Naive thymus-derived CD4-positive, alpha-beta T cell (primary cell): ENCODE measurements at places on chromosomes 2 and 18.

GRCh38 chr2:76506538-76506937 lies 795.8 kb upstream of the GCFC2 start:
- no peak overlapping the region for H3K27ac ChIP-seq
- H3K4me3 ChIP-seq, result no peak overlapping the region
- DNase-seq, result no peak

DNA sequence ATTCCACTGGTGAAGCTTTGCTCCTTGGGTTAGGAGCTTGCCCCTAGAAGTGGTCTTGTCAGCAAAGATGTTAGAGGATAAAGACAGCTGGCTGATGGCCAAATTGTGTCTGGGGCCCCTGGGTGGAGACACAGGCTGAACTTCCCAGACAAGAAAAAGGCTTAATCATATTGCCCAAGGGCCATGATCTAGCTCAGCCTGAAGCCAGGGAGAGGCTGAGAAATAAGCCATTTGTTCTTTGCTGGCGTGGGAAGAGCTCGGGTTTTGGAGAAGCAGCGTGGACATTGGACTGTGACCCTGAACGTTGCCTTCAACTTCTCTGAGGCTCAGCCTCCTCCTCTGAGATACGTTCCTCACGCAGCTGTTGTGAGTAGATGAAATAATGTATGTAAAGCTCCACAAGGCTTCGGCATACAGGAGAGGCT lies 153.0 kb downstream of the ZFP36L2 start:
- H3K36me3 ChIP-seq, result no peaks in the 10 kb centered on the region
- no peak overlapping the region for H3K4me3 ChIP-seq
- no peak overlapping the region for H3K27ac ChIP-seq
- DNase-seq, result no peak
- no peaks in the 10 kb centered on the region for H3K27me3 ChIP-seq

- H3K27me3 ChIP-seq, result no peaks in the 10 kb centered on the region
- no peaks in the 10 kb centered on the region for H3K36me3 ChIP-seq
- H3K27ac ChIP-seq, result no peak overlapping the region
Observed at GRCh38 chr2:236889791-236890704, 195.6 kb upstream of the COPS8 start.

DNA sequence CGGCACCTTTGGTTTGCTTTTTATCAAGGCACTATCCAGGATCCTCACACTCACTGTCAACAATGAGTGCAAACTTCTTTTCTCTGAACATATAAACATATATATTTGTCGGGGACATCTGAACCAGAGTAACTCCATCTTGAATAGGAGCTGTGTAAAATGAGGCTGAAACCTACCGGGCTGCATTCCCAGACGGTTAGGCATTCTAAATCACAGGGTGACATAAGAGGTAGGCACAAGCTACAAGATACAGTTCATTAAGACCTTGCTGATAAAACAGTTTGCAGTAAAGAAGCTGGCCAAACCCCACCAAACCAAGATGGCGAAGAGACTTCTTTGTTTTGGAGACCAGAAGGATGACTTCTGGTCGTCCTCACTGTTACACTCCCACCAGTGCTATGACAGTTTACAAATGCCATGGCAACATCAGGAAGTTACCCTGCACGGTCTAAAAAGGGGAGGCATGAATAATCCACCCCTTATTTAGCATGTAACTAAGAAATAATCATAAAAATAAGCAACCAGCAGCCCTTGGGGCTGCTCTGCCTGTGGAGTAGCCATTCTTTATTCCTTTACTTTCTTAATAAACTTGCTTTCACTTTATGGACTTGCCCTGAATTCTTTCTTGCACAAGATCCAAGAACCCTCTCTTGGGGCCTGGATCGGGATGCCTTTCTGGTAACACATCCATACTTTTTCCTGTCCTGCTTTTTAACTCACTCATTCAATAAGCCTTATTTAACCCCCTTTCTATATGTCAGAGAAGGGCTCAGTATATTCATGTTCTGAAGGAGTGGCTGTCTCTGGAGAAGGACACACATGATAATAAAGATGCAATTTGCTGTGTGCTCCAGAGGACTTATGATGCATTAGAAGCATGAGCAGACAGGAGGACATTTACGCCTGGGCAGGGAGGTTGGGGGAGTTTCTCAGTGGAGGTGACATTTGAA lies 65.4 kb downstream of the TACR1 start:
- no peak overlapping the region for H3K27ac ChIP-seq
- no peak overlapping the region for H3K4me3 ChIP-seq
- DNase-seq, result no peak
- no peaks in the 10 kb centered on the region for H3K4me1 ChIP-seq
- no peaks in the 10 kb centered on the region for H3K36me3 ChIP-seq
- no peaks in the 10 kb centered on the region for H3K27me3 ChIP-seq

- no peak overlapping the region for H3K4me3 ChIP-seq
- H3K4me1 ChIP-seq, result no peaks in the 10 kb centered on the region
- H3K27me3 ChIP-seq, result no peaks in the 10 kb centered on the region
- no peak overlapping the region for H3K27ac ChIP-seq
Observed at GRCh38 chr2:49332415-49332814, 178.1 kb upstream of the FSHR start.

GRCh38 chr2:3036432-3037125 lies 341.0 kb downstream of the EIPR1 start:
- no peak overlapping the region for H3K27ac ChIP-seq
- no peak overlapping the region for H3K4me3 ChIP-seq
- no peaks in the 10 kb centered on the region for H3K27me3 ChIP-seq
- DNase-seq, result no peak

DNA sequence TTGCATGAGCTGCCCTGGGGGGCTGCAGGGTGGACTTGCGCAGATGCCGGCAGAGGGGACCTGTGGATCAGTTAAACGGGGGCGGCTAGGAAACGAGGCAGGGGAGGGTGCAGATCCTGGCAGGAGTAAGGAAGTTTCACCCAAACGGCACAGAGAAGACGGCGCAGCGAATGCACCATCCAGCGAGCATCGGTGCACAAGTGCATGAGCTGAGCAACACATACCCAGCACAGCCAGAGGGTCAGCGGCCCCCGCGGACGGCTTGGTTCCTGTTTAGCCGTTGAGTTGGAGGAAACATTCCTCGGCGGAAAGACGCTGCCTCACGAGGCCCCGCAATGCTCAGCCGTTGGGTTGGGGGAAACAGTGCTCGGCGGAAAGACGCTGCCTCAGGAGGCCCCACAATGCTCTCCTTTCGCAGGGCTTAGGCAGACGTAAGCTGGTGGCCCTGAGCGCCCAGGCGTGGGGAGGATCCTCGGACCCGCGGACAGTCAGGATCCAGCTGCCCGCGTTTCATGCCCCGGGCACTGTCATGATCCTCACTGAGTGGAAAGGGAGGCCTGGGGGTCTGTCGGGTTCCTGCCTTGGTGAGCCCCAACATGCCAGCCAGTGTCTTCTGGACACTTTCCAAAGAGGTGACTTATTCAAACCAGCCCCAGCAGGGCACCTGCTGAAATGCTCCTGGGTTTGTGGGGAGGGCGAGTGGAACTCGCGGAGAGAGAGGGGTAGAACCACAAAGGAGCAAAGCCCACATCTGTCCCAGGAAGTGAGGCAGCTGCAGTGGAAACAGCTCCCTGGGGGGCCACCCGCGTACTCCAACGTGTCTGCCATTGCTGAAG lies 86.3 kb downstream of the NDUFA10 start:
- no peaks in the 10 kb centered on the region for H3K4me1 ChIP-seq
- no peaks in the 10 kb centered on the region for H3K36me3 ChIP-seq
- H3K27me3 ChIP-seq, result no peaks in the 10 kb centered on the region
- no peak overlapping the region for H3K27ac ChIP-seq

GRCh38 chr2:9332136-9332852 lies 91.0 kb downstream of the ITGB1BP1 start:
- no peak for DNase-seq
- no peak overlapping the region for H3K27ac ChIP-seq
- H3K4me3 ChIP-seq, result no peak overlapping the region
- no peaks in the 10 kb centered on the region for H3K36me3 ChIP-seq
- no peaks in the 10 kb centered on the region for H3K4me1 ChIP-seq

GRCh38 chr18:55421308-55421614 lies 166.7 kb downstream of the TCF4 start:
- H3K27me3 ChIP-seq, result no peaks in the 10 kb centered on the region
- no peak overlapping the region for H3K27ac ChIP-seq
- no peak overlapping the region for H3K4me3 ChIP-seq
- DNase-seq, result no peak
- H3K4me1 ChIP-seq, result no peaks in the 10 kb centered on the region

GRCh38 chr18:245282-245847 lies 22.5 kb downstream of the THOC1 start:
- peaks cover 19% of the 10 kb centered on the region for H3K36me3 ChIP-seq
- no peaks in the 10 kb centered on the region for H3K27me3 ChIP-seq
- H3K4me1 ChIP-seq, result no peaks in the 10 kb centered on the region
- H3K4me3 ChIP-seq, result no peak overlapping the region

- H3K36me3 ChIP-seq, result no peaks in the 10 kb centered on the region
- DNase-seq, result no peak
- H3K4me3 ChIP-seq, result no peak overlapping the region
- peaks cover 2% of the 10 kb centered on the region for H3K27me3 ChIP-seq
Observed at GRCh38 chr18:47628240-47628781, 302.1 kb downstream of the SMAD2 start.

GRCh38 chr2:239818531-239819011 lies 206.6 kb downstream of the NDUFA10 start:
- no peaks in the 10 kb centered on the region for H3K36me3 ChIP-seq
- no peaks in the 10 kb centered on the region for H3K4me1 ChIP-seq
- no peak for DNase-seq
- no peak overlapping the region for H3K4me3 ChIP-seq
- no peak overlapping the region for H3K27ac ChIP-seq

GRCh38 chr2:121868652-121869051 lies 113.2 kb downstream of the TSN start:
- H3K27ac ChIP-seq, result no peak overlapping the region
- no peaks in the 10 kb centered on the region for H3K36me3 ChIP-seq
- no peak for DNase-seq
- H3K4me3 ChIP-seq, result no peak overlapping the region
- H3K27me3 ChIP-seq, result no peaks in the 10 kb centered on the region

DNA sequence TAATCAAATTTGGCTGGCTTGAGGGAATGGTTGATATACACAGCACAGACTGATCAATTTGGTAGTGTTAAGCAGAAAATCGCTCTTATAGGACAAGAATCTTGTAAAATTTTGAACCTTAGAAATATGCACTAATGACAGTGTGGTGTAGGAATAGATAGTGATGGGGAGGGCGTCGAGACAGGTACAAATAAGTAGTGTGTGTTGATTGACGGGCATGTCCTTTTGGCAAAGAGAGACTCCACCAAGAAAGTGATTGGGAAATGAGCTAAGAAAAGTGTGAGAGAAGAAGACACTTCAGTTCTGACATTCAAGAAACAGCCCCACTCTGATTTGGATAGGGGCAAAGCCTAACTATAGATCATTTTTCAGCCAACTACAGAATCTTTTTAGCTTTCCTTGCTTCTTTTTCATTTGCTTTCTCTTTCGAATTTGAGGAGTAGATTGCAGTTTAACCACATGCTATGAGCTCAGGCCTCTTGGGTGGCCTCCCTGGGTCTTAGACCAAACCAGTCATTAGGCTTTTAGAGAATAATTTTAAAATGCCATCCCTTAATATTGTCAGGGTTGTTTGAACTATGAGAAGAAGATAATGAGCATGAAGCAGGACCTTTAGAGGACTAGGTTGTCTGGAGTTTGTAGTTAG lies 127.1 kb downstream of the CERS6 start:
- no peaks in the 10 kb centered on the region for H3K36me3 ChIP-seq
- H3K27me3 ChIP-seq, result no peaks in the 10 kb centered on the region
- no peak overlapping the region for H3K4me3 ChIP-seq
- H3K27ac ChIP-seq, result no peak overlapping the region

GRCh38 chr2:96753661-96754282 lies 6.9 kb upstream of the CNNM4 start:
- no peaks in the 10 kb centered on the region for H3K27me3 ChIP-seq
- H3K4me1 ChIP-seq, result peaks cover under 1% of the 10 kb centered on the region
- H3K27ac ChIP-seq, result no peak overlapping the region
- H3K36me3 ChIP-seq, result no peaks in the 10 kb centered on the region

DNA sequence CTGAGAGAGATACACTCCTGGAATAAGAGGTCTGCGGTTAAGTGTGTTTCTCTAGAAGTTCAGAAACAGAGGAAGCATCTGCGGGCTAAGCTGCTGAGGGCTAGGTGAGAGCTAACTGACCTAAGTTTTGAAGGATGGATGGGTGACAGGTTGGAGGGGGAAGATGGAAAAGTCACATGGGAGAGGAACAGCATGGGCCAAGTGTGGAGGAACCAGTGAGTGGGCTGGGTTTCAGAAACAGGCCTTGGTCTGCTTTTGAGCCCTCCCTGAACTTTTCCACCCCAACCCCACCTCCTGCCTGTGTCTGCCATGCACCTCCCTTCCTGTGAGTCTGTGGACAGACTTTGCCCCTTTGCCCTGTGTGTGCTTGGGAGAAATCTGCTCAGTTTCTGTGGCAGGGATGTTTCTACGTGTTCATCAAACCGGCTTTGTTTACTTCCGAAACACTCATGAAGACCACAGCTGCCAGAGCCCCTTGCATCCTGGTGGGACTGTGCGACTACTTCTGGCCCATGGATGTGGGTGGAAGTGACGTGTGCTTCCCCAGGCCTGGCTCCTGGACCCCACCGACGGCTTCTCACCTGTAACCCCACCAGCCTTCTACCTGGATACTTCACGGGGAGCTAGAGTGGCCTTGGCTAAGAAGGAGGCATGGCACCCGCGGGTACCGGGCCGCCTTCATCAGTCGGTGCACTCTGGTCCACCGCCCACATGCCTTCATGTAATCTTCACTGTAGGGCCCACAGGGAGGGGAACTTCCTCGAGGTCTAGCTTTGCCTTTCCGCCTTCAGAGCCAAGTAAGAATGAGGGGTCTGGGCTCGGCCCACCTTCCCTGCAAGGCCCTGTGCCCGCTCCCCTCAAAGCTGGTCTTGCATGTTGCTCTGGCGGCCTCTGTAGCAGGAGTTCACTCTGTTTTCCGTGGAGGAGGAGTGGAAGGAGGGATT lies 1.4 kb upstream of the HPCAL1 start:
- H3K4me1 ChIP-seq, result peaks cover 44% of the 10 kb centered on the region
- H3K36me3 ChIP-seq, result no peaks in the 10 kb centered on the region
- H3K27me3 ChIP-seq, result no peaks in the 10 kb centered on the region
- H3K4me3 ChIP-seq, result peak overlapping the region; percentile 72

DNA sequence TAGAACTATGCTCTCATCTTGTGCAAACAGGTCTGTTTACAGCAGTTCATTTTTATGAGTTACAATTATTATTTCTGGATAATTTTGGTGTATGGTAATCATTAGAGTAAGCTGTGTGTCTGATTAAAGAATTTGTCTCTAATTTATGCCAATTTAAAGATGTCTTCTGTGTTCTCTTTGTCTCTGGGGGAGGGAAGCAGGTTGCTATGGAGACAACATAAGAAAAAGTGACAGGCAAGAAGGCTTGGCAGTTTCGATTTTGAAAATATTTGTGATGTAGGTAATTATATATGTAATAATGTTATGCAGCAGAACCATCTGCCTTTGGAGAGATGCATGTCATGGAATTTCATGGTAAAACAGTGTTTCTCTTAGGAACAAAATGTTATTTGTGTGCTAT lies 78.2 kb downstream of the SH3RF3 start:
- no peaks in the 10 kb centered on the region for H3K36me3 ChIP-seq
- no peaks in the 10 kb centered on the region for H3K4me1 ChIP-seq

DNA sequence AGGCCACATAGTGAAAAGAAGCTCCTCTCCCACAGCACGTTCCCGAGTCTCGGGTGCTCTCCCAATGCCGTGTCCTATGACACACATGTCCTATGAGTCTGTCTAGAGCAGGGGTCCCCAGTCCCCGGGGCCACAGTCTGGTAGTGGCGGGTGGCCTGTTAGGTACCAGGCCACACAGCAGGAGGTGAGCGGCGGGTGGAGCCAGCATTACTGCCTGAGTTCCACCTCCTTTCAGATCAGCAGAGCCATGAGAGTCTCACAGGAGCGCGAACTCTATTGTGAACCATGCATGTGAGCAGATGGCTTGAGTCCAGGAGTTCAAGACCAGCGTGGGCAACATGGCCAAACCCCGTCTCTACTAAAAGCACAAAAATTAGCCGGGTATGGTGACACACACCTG lies 112.6 kb downstream of the ZBTB7C start:
- no peaks in the 10 kb centered on the region for H3K27me3 ChIP-seq
- DNase-seq, result no peak
- H3K36me3 ChIP-seq, result no peaks in the 10 kb centered on the region
